ENCODE measurements at places on chromosomes 7 and 10.
A peak's percentile ranks its signal among the peaks of the same experiment; 100 is the strongest.

GRCh38 chr10:50566150-50566549, 57.6 kb downstream of the SGMS1 start:
- no peak for DNase-seq

GRCh38 chr10:128180843-128181242, 54.6 kb upstream of the MKI67 start:
- DNase-seq: no peak

- DNase-seq: no peak
These were observed 635.6 kb upstream of the SORCS1 start for GRCh38 chr10:107800061-107800460.

- DNase-seq: no peak
These were observed 395.9 kb upstream of the PODXL start for GRCh38 chr7:131952365-131952764.

- no peak for DNase-seq
These were observed 568.8 kb downstream of the HTR7 start for GRCh38 chr10:90289037-90289436.

- DNase-seq: no peak
These were observed 67.8 kb downstream of the TMEM26 start for GRCh38 chr10:61385231-61386001.

GRCh38 chr7:99737726-99738125, 2.7 kb upstream of the CYP3A7 start:
- no peak for DNase-seq

DNA sequence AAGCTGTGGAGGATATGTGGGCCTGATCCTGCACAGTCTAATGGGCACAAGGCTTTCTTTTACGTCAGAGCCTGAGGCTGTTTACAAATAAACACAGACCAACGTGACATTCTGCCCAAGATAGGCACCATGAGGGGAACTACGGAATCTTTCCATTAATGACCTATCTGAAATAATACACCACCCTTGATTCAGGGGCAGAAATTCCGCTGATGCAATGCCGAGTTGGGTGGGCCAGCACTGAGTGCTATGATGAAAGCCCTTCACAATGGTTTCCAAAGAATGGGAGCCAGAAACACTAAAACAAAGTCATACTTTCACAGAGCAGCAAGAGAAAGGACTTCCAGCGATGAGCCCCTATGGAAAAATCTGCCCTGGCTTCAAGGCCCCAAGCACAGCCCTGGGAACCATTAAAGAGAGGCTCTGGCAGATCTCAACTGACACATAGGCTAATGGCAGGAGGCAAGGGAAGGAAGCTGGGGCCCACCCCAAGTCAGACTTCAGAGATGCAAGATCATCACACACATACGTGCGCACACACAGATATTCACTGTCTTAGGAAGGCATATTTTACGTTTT, 72.2 kb upstream of the DLX6 start:
- DNase-seq: no peak

DNA sequence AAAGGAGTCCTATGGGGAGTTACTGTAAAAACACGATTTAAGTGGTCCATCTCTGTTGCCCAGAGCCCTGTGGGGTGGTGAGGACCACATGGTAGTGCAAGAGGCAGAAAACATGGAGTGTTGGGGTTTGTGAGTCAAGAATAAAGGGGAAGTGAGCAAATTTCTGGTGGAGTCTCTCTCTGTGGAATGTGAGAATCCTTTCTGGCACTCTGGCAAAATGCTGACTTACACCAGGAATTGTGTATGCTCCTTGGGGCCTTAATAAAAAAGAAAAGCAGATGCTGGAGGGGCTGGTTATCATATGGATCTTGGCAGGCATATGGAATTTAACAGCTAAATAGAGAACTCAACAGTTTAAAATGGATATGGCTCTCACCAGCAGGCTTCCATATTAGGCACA, 486.0 kb downstream of the TNS3 start:
- no peak for DNase-seq

GRCh38 chr7:132436121-132436520, 140.1 kb downstream of the PLXNA4 start:
- no peak for DNase-seq

DNA sequence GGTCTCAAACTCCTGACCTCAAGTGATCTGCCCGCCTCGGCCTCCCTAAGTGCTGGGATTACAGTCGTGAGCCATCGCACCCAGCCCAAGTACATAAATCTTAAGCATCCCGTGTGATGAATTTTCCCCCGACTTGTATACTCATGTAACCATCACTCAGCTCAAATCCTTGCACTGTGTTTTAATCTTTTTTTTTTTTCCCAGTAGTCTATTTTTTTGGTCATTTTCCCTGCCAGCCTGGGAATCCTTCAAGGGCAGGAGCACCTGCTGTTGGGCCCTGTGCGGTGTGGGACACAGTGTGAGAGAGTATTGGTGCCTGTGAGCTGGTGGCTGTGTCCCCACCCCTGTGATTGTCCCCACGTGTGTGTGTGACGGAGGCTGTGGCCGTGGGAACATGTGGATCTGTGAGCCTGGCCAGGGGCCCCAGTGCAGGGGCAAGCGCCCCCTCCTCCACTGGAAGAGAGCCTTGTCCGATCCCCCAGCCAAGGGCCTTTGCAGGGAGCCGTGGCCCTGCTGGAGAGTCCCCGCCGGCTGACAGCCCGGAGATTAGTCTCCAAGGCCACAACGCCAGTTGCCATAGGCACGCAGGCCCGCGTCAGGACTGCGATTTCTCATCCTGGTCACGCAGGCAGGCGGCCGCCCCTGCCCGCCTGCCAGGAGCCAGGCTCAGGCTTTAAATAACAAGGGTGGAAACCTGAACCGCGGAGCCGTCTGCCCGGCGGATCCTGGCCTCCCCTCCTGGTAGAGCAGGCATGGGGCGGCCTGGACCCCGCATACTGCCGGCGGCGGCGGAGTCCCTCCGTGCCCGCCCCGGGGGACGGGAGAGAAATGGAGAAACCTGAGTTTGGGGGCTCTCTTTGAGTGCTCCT, 26.5 kb downstream of the GTF2IRD1 start:
- DNase-seq: no peak

- no peak for DNase-seq
These were observed 74.5 kb upstream of the PDE1C start for GRCh38 chr7:32144676-32145075.

DNA sequence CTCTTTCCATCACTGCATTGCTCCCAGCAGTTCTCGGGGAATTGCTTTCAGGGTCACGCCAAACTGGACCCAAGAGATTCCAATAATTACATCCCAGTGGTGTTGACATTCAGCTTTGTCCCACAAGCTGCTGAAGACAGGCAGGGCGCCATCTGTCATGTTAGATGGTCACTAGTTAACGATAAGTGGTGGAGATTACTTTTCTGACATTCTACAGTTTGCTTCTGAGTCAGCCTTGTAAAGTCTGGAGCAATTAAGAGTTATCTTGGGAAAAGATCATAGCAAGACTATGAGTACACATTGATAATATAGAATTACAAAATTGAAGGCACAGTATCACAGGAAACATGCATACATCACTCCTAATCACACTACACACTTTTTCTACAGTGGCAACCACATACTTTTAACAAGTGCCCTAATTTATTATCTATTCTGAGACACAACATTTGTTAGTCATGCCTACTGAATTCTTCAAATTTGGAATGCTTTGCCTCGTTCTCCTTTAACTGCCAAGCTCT, 41.9 kb downstream of the SEMA3C start:
- no peak for DNase-seq

- no peak for DNase-seq
These were observed 75.9 kb downstream of the CREB5 start for GRCh38 chr7:28488061-28488791.

DNA sequence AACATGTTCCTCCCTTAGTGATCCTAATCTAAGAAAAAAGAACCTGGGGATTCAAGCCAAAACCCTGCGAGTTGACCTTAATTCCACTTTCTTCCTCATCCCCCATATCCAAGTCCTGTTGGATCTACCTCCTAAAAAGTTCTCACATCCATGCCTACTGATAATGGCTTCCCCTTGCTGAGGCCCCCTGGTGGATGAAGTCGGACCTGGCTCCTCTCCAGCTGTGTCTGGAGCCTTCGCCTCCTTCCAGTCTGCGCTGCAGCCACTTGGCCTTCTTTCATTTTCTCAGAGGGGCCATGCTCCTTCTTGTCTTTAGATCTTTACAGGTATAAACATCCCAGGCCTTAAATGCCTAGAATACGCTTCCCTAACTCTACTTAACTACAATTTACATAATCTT, 8.1 kb downstream of the PDE1C start:
- DNase-seq: peak; percentile 9
